Activated CD8-positive, alpha-beta memory T cell treated with anti-CD3 and anti-CD28 coated beads, Interleukin-2, amount 50 U/mL, for 4 hours (primary cell): ENCODE measurements at places on chromosomes 1 and 21.

DNA sequence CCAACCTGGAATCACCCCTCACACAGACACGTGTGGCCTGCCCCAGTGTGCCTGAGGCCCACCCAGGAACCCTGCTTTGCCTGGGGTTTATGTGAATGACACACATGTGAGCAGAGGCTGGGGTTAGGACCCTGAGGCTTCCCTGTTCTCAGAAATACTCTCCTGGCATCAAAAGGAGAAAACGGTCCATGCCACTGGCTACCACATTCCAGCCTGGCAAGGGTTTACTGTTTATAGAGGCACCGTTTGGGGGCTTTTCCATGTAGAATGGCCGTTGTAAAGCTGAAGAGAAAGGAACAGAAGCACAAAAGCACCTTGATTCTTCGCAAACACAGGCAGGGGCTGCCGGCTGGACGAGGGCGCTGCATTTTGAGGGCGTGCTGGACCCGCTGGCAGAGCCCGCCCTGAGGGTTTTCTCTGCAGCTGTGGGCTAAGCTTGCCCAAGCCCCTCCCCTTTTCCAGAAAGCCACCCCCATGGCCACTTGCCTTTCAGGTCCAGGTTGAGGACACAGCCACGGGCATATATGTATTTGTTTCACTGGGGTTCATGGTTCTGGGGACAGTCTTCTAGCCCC is 13.0 kb downstream of the TFF3 start:
- no peak for DNase-seq

GRCh38 chr1:114594046-114594445 is 12.6 kb upstream of the BCAS2 start:
- DNase-seq = no peak

- DNase-seq = no peak
These were observed 18.5 kb upstream of the LYPLAL1 start for GRCh38 chr1:219155135-219155534.

DNA sequence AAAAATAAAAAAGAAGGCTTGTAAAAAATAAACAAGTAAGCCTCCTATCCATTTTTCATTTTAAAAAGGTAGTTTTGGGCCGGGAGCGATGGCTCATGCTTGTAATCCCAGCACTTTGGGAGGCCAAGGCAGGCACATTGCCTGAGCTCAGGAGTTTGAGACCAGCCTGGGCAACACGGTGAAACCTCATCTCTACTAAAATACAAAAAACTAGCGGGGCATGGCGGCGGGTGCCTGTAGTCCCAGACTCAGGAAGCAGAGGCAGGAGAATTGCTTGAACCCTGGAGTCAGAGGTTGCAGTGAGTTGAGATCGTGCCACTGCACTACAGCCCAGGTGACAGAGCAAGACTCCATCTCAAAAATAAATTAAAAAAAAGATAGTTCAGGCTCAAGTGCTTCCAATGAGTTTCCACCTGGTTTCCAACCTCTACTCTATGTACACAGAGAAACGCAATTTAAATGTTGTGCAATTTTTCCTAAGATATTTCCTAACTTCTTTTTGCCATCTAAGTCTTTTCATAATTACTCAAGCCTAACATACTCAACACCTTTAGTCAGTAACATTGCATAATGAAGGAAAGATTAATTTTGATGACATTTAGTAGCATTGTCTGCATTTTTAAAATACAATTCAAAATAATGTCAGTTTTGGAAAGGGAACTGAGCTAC is 106.3 kb downstream of the KCNT2 start:
- DNase-seq = no peak

GRCh38 chr1:6630027-6630426 is 5.4 kb downstream of the THAP3 start:
- DNase-seq = no peak
